ENCODE measurements at places on chromosomes 2 and 18.
A peak's percentile ranks its signal among the peaks of the same experiment; 100 is the strongest.

GRCh38 chr18:34871435-34871834 is 161.3 kb downstream of the DTNA start:
- no peak for DNase-seq

DNA sequence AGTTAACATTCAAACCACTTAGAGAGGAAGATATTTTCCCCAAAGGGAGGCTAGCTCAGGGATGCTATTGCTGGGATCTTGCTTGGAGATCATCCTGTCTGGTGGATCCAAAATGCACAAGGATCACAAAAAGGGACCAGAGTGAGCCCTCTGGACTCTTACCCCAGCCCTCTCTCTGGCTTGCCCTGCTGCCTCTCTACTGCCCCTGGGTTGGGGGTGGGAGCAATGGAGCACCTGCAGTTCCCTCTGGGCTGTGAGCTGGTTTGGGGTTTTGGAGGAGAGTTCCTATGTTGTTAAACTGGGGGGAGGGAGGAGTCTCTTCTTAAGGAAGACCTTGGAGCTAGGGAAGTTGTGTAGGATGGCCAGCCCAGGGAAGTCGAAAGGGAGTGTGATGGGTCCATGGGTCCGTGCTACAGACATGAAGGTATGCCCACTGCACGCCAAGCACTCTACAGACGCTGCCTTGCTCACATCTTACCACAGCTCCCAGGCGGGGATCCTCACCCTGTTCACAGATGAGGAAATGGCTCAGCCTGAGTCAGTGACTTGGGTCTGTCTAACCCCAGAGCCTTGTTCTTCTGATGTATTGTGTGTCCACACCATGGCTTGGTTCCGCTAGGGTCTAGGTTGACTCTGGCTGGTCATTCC is 3.8 kb downstream of the LBH start:
- DNase-seq, result peak; percentile 46

GRCh38 chr2:144326825-144327224 is 193.1 kb downstream of the ZEB2 start:
- DNase-seq, result no peak

DNA sequence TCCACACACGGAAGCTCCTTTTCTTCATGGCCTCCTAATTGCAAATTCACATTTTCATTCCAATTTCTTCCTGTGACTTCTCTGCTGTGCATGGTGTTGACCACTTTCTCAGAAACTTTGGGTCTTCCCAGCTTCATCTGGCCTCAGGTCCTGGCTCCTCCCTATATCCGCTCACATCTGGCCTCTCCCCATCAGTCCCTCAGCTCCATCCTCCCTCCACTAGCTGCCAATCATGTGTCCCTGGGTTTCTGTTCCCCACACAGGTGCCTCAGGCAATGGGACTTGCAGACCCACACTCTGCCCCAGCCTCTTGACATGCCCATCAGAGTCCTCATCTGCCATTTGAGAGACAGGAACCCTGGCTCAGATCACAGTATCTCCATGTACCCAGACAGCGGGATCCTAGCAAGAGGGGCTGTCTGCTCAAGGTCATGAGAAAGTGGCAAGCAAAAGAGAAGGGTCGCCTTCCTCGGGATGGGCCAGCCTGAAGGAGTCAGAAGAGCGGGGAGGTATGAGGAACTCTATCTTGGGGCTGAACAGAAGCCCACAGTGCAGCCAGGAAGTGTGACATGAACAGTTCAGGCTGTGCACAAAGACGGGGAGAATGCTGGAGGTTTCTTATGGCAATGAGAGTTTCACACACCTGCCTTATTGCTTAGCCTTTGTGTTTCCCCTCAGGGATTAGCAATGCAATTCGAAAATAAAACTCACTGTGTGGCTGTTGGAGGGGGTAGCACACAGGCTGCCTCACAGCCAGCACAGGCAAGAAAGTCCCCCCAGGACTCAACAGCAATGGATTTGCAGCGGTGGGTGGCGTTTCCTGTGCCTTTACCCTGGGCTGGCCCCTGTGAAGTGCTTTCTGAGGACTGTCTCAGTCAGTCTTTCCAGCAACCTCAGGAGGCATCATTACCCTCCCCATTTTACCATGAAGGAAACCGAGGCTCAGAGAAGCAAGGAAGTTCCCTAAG is 69.5 kb downstream of the COPS8 start:
- no peak for DNase-seq

DNA sequence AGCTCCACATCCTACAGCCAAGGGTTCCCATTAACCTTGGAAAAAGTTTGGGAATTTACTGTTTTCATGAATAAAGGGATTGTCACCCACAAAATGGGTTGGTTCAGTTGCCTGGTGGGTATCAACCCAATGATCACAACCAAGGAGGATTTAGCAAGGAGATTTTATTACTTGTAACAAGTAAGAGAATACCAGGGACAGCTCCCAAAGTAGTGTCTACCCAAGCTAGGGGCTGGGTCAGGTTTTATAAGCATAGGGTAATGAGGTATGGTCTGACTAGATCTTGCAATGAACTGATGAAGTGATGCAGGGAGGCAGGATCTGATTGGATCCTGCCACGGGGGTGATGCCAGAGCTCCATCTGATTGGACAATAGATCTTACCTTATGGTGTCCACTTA is 681.8 kb downstream of the SLC4A3 start:
- DNase-seq, result no peak

GRCh38 chr2:203279288-203279687 is 40.5 kb downstream of the CYP20A1 start:
- no peak for DNase-seq

DNA sequence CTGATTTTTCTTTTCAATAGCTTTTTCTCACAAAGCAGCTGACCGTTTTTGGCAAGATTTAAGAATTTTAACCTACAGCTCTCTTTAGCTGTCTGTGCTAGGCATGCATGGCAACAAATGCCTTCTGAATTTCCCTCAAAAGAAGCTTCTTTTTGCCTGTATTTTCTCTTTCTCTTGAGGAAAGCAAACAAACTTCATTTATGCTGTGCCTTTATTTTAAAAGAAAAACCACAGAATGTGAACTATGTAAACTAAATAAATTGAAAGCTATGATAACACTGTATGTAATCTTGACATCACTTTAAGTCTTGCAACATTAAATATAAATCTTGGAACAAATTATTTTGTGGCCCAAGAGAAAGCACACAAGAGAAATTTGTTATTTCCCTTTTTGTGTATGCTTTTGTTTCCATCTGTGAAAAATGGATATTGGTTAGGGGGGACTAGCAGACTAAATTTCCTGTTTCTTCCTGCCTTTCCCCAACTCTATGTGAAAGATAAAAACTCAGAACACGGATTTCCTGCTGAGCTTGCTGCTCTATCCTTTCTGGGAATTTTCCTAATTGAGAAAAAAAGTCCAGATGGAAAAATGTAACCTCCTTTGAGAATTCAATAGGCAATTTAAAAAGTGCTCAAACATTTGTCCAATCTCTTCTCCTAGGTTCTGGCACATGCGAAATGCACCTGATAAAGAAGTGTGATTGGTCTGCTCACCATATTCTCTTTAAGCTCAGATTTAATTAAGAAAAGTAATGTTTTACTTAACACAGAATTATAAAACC is 20.9 kb upstream of the TFPI start:
- DNase-seq, result no peak

- DNase-seq, result peak; percentile 40
Observed at GRCh38 chr2:238158509-238159070, at the start of gene ERFE. Gene ERFE, plus strand, starts transcription at chr2:238158970. Its CDS starts 38 bp downstream, at chr2:238159008.

DNA sequence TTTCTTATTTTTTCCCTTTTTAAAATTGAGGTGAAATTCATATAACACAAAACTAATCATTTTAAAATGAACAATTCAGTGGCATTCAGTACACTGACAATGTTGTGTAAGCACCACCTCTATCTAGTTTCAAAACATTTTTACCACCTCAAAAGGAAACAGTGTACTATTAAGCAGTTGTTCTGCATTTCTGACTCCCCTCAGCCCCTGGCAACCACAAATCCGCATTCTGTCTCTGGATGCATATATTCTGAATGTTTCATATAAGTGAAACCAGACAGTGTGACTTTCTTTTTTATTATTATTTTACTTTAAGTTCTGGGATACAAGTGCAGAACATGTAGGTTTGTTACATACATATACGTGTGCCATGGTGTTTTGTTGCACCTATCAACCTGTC is 19.2 kb upstream of the TANK start:
- peak; percentile 43 for DNase-seq

DNA sequence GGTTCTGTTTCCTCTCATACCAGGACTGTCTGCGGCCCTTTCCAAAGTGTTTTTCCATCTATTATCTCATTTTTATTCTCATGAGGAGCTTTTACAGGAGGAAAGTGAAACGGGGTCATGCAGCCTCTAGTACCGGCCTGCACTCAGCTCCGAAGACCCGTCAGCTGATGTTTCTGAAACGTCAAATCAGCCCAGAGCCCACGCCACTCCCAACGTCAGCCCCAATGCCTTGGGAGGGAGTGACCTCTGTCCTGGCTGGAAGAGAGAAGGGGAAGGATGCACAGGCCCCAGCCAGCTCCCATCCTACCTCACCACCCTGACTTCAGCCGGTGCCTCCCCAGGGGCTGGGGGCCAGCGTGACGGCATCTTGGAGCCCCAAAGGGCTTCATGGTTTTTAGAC is 58.5 kb downstream of the ADCY3 start:
- no peak for DNase-seq

DNA sequence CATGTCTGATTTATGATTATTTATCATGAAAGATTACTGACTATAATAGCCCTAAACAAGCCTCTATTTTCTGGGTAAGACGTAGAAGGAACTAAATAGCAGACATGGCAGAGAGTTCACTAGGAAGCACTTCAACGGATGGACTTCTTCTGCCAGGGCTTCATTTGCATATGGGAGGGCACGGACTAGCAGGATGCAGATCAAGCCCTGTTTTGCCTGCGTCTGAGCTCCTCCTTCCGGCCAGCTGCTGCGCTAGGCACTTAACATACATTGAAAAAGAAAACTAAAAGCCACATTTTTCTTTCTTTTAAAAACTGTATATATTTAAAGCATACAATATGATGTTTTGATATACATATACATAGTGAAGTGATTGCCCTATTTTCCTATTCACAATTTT is 340.0 kb upstream of the MEX3C start:
- DNase-seq, result no peak

- peak; percentile 62 for DNase-seq
Observed at GRCh38 chr2:127080938-127081755, 25.8 kb downstream of the BIN1 start.

DNA sequence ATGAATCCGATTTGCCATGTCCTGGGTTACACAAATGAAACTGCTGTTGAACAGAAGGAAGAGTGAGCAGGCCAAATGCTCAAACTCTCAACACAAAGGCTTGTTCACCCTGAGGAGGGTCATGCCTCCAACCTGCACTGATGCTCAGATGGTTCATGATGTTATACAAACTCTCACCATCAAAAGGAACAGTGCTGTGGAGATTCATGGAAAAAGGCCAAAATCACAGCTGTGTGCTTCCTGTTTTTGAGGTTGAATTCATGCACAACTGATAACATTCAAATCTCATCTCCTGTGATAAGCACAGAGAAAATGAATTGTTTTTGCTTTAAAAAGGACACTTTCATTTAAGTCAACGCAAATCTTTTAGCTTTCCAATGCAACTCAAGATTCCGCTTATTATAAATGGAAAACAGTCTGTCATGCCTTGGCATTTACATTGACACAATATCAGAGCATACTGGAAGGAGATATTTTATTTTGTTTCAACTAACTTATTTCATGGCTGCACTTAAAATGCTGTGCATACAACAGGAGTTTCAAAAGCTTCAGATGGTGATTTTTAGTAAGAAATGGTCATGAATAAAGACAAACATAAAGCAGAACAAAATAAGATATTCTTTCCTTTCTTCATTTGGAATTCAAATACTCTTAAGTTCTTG is 22.2 kb upstream of the TTN start:
- DNase-seq, result no peak

DNA sequence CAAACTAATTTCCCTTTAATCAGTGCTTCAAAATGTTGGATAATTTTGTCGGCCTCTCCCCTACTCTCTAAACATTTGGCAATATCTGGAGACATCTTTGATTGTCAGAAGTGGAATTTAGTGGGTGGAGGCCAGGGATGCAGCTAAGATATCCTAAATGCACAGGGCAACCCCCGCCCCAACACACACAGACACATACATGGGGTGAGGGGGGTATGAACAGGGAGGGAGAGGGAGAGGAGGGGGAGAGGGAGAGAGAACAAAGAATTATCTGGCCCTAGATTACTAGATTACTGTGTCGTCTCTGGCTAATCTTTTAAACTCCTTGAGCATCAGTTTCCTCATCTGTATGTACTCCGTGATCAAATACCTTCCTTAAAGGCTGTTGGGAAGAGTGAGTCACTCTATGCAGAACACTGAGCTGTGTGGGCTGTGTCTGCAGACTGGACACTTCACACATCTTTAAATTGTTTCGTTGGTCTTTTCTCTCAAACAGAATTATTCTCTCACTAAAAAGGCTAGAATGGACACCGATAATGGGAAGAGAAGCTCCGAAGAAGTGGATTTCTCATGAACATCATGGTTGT is 2.9 kb downstream of the RNF149 start:
- DNase-seq, result no peak

GRCh38 chr2:149575752-149576151 is 11.8 kb downstream of the MMADHC start:
- DNase-seq, result no peak

GRCh38 chr2:12376025-12376424 is 340.7 kb upstream of the TRIB2 start:
- DNase-seq, result no peak

- no peak for DNase-seq
Observed at GRCh38 chr2:141068053-141068682, 1062.6 kb downstream of the LRP1B start.

DNA sequence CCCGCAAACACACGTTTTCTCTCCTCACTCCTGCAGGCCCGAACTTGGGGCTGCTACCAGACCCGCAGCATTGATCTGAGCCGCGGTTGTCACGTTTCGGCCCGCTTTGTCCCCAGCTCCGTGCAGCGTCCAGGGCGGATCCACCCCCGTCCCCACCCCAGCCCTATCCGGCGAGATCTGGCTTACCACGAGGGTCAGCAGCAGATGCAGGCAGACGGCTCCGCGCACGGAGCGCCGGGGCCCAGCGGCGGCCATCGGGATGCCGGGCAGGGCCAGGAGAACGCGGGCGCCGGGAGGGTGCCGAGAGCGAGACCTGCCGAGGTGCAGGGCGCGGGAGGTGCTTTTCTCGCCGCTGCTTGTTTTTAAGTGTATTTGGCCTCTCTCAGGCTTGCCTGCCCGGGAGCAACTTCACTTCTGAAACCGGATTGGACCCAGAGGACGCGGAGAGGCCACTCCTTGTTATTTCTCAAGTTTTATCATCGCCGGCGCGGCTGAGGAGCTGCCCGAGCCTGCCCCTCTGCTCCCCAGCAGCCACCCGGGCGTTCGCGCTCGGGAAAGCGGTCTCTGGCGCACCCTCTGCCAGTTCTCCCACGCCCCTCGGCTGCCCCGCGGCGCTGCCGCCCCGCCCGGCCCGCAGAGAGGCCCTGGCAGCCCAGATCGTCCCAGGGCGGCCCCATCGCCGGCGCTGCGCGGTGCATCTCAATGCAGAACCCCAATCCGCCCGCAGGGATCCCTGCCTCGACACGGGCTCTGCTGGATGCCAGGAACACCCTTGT is at the start of gene DSC3:
Gene DSC3 (minus strand): TSS at position 337 of the 776 bp plus-strand sequence. CDS start 82 bp downstream, at position 255.
- DNase-seq, result no peak

GRCh38 chr18:24914171-24914525 is 437.8 kb downstream of the ZNF521 start:
- DNase-seq, result no peak
